ENCODE measurements at places on chromosomes 5 and 9.

- DNase-seq = no peak
Measured at GRCh38 chr9:135211524-135211890, 124.0 kb downstream of the OLFM1 start.

- no peak for DNase-seq
Measured at GRCh38 chr5:146463446-146463845, 16.3 kb downstream of the TCERG1 start.

DNA sequence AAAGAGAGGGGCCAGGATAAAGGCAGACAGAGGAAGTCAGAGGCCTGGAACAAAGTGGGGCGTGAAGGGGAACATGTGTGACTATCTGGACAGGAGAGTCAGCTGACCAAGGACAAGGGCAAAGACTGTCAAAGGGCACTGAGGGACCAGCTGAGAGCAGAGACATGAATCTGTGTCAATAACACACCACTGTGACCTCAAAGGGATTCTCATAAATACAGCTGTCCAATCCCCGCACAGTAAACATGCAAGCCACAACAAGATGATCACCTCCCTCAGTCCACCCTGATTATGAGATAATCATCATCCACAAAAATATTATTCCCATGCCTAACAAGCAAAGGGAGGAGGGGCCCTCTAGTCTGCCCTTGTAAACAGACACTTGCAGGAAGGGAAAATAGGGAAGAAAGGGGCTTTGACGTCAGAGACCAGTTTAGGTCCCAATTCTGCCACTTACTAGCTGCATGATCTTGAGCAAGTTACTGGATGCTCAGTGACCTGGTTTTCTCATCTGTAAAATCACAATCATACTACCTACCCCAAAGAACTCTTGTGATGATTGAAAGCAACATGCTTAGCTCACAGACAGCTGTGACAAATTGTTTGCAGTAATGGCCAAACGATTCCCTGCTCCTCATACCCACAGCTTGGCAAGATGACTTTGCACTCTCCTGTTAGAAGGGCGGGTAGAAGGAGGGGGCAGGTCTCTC, 41.8 kb downstream of the RAPGEF1 start:
- DNase-seq = no peak

DNA sequence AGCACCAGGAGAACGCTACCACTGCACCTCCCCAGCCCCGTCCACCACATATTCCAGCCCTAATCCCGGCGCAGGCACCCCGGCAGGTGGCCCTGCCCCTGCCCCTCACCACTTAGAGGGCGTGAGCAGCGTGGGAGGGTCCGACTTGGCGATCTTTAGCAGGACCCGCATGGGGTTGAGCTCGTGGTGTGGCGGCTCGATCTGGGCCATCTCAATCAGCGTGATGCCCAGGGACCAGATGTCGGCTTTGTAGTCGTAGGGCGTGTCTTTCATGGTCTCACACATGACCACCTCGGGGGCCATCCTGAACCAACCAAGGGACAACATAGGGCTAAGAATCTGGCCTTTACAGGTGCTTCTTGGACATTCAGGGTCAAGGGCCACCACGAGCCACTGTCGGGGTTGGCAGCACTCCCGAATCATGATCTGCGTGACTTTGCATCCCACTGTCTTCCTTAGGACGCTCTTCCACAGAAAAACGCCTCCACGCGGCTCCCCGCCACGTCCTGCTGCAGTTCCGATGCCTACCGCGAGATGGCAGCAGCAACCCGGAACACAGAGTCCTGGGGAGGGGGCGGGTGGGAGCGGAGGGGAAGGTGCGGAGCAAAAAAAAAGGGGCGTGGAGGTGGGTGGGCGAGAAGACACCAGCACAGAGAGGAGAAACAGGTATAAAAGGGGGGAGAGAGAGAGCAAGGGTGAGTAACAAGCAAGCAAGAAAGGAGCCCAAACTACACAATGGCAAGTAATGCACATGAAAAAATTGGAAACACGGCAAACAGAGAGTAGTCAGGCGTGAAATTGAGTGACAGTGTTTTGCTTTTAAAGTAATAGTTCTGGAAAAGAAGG, 81.3 kb downstream of the STK10 start:
- peak; percentile 36 for DNase-seq

GRCh38 chr9:128792978-128793686, 6.1 kb downstream of the TBC1D13 start:
- DNase-seq = no peak

GRCh38 chr5:135255461-135256178, 143.4 kb downstream of the MACROH2A1 start:
- DNase-seq = no peak

- no peak for DNase-seq
Measured at GRCh38 chr9:79195879-79196278, 375.9 kb upstream of the TLE4 start.

- no peak for DNase-seq
Measured at GRCh38 chr9:2723376-2724065, 6.2 kb downstream of the KCNV2 start.
